ENCODE measurements at places on chromosomes 16 and 17. TPM values are rescaled to one million over a fixed set of nuclear protein-coding genes. Genes with fewer than 3 reads are reported as not detected.
A peak's percentile ranks its signal among the peaks of the same experiment; 100 is the strongest.

GRCh38 chr16:79250502-79251098, 349.9 kb downstream of the MAF start:
- H3K4me3 ChIP-seq: no peak overlapping the region
- no peak for DNase-seq
- H3K27ac ChIP-seq: no peak overlapping the region
- no peaks in the 10 kb centered on the region for H3K4me1 ChIP-seq
- H3K36me3 ChIP-seq: no peaks in the 10 kb centered on the region

DNA sequence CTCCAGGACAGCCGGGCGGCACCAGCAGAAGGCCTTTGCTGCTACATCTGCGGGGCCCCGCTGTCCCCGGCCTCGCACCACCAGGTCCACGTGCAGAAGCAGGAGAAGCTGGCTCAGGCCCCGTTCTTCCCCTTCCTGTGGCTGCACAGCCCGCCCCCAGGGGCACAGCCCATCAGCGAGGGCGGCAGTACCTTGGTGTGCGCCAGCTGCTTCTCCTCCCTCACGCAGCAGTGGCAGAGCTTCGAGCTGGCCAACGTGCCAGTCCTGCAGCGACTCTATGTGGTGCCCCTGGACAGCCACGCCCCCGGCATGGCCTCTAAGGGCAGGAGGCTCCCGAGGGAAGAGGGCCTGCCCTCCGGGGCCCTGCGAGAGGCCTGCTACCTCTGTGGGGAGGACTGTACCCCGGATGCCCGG, 58.3 kb upstream of the CIBAR2 start:
- H3K27me3 ChIP-seq: peaks cover 84% of the 10 kb centered on the region
- H3K4me3 ChIP-seq: no peak overlapping the region
- H3K27ac ChIP-seq: no peak overlapping the region
- H3K4me1 ChIP-seq: no peaks in the 10 kb centered on the region

GRCh38 chr16:88448461-88449266, 4.4 kb upstream of the ZFPM1 start:
- no peak overlapping the region for H3K4me3 ChIP-seq
- no peaks in the 10 kb centered on the region for H3K36me3 ChIP-seq
- no peak for DNase-seq
- H3K27ac ChIP-seq: no peak overlapping the region
- peaks cover 12% of the 10 kb centered on the region for H3K4me1 ChIP-seq
- no peaks in the 10 kb centered on the region for H3K27me3 ChIP-seq

DNA sequence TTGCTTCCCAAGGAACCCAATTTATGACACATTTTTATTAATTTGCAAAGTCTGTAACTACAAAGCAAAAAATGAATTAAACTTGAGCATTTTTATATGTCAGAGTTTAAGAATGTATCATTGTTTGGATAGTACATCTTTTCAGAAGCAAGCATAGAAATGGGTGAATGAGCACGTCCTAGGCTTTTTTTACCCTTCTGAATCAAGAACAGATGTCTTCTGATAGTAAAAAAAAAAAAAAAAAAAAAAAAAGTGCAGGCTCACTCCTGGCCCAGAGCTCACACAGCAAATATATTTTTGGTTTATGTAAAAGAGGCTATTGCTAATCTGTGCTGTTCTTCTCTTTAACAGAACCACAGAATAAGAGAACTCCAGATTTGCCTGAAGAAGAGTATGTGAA, 6.3 kb downstream of the TERF2IP start:
- H3K4me3 ChIP-seq: no peak overlapping the region
- no peaks in the 10 kb centered on the region for H3K27me3 ChIP-seq
- H3K36me3 ChIP-seq: peaks cover 50% of the 10 kb centered on the region
- peaks cover 23% of the 10 kb centered on the region for H3K4me1 ChIP-seq
- DNase-seq: no peak

DNA sequence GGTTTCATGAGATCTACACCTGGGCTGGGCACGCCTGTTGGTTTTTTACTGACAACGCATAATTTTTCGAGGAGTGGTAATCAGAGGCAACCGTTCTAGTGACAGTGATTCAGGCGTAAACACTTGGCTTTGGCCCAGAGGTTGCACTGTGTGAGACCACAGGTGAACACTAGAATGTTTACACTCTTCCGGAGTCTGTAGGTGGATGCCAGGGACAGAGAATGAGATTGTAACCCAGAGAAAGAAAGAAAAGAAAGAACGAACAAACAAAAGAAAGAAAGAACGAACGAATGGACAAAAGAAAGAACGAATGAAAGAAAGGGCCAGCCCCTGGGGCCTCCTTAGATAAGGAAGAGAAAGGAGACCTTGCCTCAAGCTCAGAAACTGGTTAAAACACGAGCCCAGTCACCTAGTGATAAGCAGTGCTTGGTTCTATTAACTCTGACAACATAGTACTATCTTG, 113.2 kb downstream of the PRKCB start:
- peak overlapping the region; percentile 86 for H3K27ac ChIP-seq
- DNase-seq: peak; percentile 77
- H3K4me1 ChIP-seq: peaks cover 48% of the 10 kb centered on the region
- H3K36me3 ChIP-seq: no peaks in the 10 kb centered on the region

DNA sequence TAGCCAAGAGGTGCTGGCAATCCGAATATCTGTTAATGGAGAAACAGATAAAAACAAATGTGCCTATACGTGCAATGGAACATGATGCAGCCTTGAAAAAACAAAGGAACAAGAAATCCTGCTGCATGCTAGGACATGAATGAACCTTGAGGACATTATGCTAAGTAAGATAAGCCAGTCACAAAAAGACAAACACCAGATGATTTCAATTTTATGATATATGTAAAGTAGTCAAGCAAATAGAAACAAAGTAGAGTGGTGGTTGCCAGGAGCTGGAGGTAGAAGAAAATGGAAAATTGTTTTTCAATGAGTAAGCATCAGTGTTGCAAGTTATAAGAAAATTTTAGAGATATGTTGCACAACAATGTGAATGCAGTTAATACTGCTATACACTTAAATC, 409.7 kb upstream of the CDH8 start:
- H3K4me1 ChIP-seq: no peaks in the 10 kb centered on the region
- DNase-seq: no peak

DNA sequence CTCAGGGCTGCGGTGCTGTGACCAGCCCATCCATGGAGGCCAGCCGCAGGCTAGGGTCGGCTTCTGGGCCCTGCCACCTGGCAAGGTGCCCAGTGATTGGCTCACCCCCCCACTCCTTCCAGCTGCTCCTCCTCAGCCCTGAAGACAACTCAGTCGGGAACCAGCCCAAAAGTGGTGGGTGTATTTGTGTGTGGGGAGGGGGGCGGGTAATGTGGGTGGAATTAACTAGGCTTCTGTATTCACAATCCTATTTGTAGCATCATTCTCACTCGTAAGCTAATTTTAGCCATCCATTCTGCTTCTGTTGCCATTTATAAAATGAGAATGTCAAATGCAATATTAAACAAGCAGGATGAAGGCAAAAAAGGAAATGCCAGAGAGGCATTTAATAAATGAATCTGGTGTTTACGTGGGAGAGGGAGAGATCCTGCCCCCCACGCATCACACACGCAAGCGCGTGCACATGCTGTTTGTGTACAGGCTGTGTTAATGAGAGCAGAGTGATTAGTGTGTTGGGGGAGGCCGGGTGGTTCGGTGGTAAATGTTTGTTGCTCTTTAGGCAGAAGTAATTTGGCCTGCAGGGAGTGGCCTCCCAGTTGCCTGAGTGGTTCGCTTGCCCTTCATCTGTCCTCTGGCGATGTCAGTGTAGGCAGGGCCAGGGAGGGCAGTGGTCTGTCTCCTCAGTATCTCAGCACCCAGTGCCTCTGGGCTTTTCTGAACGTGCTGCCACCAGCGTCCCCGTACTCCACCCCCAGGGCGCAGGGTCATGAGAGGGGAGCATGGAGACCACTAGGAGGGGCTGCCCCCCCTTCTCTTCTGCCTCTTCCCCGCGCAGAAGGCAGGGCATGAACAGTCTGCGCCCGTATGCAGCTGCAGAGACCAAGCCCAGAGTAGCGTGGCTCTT, 140.1 kb downstream of the CCDC182 start:
- peak; percentile 29 for DNase-seq
- H3K36me3 ChIP-seq: no peaks in the 10 kb centered on the region
- H3K27me3 ChIP-seq: no peaks in the 10 kb centered on the region
- peaks cover 68% of the 10 kb centered on the region for H3K4me1 ChIP-seq

DNA sequence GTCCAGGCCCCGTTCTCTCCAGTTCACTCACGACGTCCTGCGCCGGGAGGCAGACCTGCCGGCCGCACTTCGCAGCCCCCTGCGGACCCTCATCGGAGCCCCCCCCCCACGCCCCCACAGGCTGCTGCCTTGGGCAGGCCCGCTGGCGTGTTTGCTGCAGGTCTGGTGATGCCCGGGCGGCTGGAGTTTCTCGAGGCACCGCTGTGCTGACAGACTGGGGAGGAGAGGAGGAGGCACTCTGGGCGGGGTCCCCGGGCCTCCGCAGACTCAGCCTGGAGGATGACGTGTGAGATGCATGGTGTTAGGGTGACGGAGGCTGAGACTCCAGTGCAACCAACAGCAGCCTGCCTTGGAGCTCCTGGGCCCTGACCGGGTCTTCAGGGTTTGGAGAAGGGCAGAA, 24.1 kb downstream of the BAIAP2 start:
- no peak overlapping the region for H3K27ac ChIP-seq
- DNase-seq: no peak
- no peaks in the 10 kb centered on the region for H3K36me3 ChIP-seq
- peaks cover 13% of the 10 kb centered on the region for H3K4me1 ChIP-seq
- no peaks in the 10 kb centered on the region for H3K27me3 ChIP-seq

TP53TG3C gene
- total RNA-seq: not detected

DPEP2 gene
- 122 TPM for total RNA-seq

Data from T-cell (primary cell).